GM12891 (cell line): ENCODE measurements at places on chromosomes 1 and 21.

- no peak for DNase-seq
Observed at GRCh38 chr1:201556841-201557571, 18.1 kb downstream of the NAV1 start.

GRCh38 chr1:93728480-93729131, 47.0 kb upstream of the BCAR3 start:
- no peak for DNase-seq

GRCh38 chr1:176884286-176884685, 280.2 kb downstream of the ASTN1 start:
- DNase-seq = no peak

GRCh38 chr1:24679725-24680124, 36.6 kb downstream of the SRRM1 start:
- DNase-seq = no peak

GRCh38 chr21:17185674-17186073, 327.2 kb upstream of the CXADR start:
- no peak for DNase-seq

DNA sequence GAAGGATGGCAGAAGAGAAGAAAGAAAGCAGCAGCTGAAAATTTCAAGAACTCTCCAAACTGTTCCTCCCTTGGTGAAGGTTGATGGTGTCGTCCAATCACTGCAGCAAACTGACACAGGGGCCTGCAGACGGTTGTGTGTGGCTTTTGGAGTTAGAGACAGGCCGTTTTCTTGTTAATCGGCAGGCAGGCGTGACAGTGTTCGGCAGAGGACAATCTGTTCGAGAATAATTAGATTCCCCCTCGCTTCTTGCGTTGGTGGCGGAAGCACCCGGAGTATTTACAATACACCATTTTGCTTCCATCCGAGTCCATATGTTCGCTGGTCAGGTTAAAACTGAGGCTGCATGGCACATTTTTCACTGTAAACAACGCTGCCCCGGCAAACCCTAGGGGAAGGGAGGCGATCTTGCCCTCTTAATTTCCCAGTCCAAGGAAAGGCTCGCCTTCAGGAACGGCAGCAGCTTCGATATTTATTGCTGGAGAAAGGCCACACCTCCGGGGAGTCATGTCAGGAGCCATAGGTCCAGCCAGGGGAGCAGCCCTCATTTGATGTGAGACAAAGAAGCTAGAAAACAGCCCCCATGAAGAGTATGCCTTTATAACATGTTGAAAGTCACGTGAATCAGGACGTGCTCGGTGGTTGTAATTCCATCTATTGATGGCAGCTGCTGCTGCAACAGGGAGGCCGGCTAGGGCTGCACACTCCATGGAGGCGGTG, 360.1 kb downstream of the SMYD3 start:
- no peak for DNase-seq

DNA sequence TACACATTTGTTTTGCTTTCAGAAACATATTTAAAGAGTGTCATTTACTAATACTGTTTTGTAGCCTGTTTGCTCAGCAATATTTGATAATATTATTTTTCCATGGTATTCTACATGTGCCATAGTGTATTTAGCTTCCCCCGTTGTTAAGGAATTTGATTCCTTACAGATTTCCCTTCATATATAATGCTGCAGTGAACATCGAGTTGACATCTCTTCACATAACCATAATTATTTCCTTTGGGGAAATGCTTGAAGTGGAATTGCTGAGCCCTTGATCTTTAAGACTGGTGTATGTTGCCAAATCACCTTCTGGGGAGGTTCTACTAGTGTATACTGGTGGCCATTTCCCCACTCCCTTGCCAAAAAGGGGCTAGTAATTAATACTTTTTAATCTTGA, 42.6 kb downstream of the FAM163A start:
- no peak for DNase-seq

DNA sequence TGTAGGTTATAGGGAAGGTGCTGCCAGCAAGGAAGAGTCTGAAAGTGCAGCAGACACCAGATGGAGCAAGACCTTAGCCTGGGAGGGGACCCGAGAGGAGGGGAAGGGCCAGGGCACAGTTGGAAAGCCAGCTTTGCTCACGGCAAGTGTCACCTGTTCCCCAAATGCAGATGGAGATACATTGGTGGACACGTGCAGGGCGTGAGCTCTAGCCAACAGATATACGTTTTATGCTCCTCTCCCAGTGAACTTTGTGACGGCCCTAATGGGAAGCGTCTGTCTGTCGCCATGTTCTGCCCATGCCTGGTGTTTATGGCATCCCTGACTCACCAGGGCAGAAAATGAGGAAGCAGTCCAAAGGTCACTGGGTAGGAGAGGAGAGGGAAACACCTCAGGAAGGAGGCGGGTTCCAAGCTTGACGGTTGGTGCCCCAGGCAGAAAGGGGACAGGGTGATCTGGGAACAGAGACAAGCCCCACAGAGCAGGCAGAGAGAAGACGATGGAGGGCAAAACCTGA, 7.6 kb downstream of the GPA33 start:
- no peak for DNase-seq

DNA sequence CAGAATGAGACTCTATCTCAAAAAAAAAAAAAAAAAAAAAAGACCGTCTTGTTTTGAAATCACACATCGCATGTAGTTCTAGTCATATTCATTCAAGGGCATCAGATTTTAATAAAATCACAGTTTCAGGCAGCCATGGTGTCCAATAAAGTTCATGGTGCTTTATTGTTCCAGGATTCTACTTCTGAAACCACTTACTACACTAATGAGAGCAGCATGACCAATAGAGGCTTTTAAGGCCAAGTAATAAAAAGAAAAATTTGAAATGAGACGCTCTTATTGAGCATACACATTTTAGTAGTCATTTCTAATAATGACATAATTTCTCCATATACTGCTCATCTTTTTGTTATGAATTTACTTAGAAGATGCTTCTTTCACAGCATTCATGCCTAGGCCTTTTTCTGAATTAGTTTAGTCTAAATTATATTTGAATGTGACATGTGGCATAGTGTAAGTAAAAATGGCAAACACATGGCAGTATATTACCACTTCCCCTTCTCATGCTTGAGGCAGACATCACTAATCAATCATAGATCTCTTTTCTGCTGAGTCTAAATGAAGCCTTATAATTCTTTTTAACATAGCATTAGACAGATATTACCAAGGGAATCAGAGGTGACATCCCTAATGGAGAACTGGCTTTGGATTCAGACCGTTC, 18.5 kb downstream of the NTMT2 start:
- DNase-seq = no peak

DNA sequence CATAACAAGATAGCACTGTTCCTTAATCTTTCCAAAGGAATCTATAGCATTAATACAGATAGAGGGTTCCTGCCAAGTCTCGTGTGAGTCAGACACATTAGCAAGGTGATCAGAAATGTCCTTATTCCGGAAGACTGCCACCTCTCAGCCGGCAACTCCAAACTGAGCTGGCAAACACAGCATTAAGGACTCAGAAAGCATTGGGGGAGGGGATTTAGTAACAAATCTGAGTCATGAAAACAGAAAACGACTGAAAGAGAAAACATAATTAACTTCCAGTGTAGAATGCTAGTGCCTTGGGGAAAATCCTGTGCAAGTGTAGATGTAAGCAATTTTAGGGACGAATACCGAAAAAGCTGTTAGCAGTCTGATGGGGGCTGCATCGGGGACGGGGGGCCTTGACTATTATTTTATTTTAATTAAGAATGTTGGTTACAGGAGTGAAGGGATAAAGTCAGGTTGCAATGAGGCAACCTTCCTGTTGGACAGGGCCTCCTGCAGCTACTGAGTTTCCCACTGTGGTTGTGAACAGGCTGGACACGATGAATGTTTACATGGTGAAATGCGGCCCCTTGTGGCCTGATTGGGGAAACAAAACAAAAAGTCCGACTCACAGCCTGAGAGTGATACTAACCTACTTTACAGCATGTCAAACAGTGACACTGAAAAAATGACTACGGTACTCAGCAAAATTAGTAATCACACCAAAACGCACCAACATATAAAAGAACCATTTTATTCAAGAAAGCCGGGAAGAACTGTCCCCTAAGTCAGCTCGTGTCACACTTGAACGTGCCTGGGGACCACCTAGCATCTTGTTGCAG, 20.7 kb downstream of the MIS18A start:
- DNase-seq = peak; percentile 34

DNA sequence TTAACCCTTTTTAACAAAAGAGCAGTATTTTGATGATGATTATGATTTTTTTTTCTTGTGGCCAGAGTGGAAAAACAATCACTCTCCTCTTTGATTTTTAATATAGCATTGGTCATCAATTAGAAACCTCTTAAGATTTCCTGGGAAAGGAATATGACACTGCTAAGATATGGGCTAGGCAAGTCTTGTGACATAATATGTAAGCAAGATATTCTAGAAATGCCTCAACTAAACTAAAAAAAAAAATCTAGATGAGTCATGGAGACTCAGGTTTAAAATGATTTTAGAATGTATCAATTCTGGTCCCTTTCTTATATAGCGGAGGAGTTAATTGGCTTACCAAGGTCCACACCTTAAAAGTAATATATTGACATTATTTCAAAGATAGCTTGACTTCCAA, 60.3 kb upstream of the JUN start:
- no peak for DNase-seq

DNA sequence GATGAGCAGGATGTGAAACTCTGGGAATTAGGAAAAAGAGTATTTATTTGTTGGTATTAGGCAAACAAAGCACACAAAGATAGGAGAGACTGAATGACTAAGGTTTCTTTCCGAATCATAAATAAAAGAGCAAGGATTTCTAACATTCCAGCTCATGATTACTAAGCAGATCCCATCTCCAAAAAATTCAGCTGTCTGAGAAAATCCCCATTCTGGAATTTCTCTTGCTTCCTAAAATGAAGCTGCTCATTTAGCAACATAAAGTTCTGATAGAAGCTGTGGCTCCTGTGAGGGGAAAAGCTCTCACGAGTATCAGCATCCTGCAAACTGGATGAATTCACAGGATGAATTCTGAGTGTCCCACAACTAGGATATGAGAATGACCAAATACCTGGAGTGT, 6.7 kb upstream of the SH2D5 start:
- DNase-seq = no peak

DNA sequence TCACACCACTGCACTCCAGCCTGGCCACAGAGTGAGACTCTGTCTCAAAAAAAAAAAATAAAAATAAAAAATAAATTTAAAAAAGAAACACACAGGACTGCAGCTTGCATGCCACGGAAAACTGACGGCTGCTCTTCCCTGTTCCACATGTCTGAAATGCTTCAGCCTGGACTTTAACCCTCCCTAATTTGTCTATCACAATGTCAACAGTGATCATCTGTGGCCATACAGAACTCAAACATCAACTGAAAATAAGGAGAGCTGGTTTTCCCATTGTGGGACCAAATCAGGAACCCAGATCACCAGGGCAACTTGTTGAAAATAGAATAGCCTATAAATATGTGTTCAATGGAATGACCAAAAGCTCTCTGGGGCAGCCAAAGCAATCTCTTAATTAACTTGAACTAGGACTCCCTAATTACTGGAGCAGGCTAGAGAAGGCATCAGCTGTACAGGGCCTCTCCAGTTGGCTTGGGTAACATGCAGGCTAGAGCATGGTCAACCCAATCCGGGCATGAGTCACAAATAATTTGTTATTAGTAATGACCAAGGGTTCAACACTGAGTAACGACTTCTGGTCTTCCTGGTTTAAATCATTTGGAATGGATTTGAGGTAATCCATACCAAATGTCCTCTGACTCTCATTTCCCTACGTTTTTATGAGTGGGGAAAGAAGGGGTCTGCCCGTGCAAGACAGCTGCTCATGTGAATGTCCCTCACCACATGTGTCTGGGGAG, 62.7 kb upstream of the KAZN start:
- no peak for DNase-seq

- no peak for DNase-seq
Observed at GRCh38 chr21:38772646-38773045, 33.1 kb upstream of the ETS2 start.

DNA sequence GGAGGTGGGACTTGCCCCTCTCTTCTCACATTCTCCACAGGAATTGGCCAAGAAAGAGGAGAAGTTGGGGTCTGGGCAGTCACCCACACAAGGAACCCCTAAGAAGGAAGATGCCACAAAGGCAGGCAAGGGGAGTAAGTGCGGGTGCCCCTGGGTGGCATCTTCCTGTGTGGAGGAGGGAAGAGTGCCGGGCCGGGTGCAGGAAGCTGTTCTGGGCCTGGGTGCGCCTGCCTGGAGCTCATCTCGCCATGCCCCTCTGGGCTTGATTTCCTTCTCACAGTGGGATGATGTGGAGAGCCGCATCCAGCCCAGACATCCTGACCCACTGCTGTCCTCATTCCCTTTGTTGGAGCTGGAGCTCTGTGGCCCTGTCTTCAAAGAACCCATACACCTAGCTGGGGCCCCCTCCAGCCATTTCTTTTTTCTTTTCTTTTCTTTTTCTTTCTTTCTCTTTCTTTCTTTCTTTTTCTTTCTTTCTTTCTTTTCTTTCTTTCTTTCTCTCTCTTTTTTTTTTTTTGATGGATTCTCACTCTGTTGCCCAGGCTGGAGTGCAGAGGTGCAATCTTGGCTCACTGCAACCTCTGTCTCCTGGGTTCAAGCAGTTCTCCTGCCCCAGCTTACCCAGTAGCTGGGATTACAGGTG, 9.3 kb downstream of the LRRC71 start:
- DNase-seq = no peak

GRCh38 chr1:225736437-225737098, 41.1 kb upstream of the SRP9 start:
- no peak for DNase-seq

DNA sequence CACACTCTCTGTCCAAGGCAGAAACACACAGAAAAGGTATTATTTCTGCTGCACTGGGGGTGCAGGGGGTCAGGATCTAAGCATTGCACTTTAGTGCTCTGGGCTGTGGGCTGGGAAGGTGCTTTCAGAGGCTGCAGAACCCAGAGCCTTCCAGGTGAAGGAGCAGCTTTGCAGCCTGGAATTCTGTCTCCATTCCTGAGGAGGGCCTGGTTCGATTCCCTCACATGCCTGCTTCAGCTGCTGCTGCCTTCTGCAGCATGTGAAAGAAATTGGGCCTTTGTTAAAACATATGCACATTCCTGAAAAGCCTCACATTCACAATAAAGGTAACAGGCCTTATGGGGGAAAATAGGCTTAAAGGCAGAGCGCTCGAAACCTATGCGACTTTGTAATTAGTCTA, 35.9 kb downstream of the VTCN1 start:
- DNase-seq = no peak

GRCh38 chr1:76247261-76247852, 172.8 kb downstream of the ST6GALNAC3 start:
- DNase-seq = no peak

GRCh38 chr21:39184050-39184980, 1.1 kb upstream of the PSMG1 start:
- no peak for DNase-seq

GRCh38 chr1:85756864-85757263, 48.6 kb upstream of the ZNHIT6 start:
- DNase-seq = no peak

- DNase-seq = no peak
Observed at GRCh38 chr1:186772228-186772627, 56.5 kb upstream of the PLA2G4A start.

DNA sequence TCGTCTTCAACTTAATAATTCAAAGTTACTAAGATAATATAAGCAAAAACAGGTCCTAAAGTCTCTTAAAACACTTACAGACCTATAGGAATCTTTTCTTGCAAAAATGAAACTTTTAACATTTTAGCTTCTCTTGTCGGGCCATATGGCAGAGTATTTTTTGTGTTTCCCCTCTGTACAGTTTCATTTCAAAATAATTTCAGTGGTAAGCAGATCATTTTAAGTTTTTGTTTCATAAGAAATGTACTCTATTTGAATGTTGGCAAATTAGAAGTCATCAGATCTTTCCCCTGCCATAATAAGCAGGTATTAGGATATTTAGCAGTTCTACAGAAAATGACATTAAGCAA, 37.9 kb downstream of the RGL1 start:
- DNase-seq = no peak

- peak; percentile 50 for DNase-seq
Observed at GRCh38 chr1:110210604-110211495, 736 bp downstream of the KCNC4 start.
